Left ventricle myocardium superior (tissue), 1 donor: ENCODE measurements at places on chromosomes 5 and 9.

DNA sequence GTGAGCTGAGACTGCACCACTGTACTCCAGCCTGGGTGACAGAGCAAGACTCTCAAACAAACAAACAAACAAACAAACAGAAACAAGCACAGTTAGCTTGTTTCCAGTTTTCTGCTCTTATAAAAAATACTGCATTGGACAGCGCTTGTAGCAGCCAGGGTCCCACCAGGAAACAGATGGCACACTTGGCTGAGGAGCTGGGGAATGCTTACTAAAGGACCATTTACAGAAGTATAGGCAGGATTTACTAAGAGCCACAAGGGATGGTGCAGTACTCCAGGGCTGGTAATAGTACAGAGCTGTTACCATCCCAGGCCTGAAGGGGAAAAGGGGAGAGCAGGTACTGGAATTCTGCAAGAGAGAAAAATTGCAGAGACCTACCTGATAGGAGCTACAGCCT is 5.2 kb upstream of the ANKS6 start:
- no peak for DNase-seq

GRCh38 chr5:42993516-42994245 is 46.4 kb downstream of the ANXA2R start:
- DNase-seq, result no peak

GRCh38 chr9:113350937-113351336 is 1.6 kb downstream of the BSPRY start:
- no peak for DNase-seq

DNA sequence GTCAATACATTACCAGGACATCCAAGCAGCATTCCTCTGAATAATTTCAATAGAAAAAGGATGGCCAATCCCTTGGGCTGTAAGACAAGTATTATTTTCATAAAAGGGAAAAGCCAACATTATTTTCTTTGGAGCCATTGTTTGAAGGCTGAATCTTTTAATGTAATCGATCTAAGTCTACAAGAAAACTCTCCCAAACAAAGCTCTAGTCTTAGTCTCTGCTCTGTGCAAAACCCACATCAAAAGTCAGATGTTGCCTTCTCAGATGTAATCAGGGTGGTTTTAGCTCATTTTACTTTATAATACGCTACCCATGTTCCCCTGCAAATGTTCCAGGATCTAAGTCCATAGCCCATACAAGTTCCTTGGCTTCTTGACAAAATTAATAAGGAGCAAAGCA is 325.6 kb downstream of the TRPM3 start:
- DNase-seq, result no peak

DNA sequence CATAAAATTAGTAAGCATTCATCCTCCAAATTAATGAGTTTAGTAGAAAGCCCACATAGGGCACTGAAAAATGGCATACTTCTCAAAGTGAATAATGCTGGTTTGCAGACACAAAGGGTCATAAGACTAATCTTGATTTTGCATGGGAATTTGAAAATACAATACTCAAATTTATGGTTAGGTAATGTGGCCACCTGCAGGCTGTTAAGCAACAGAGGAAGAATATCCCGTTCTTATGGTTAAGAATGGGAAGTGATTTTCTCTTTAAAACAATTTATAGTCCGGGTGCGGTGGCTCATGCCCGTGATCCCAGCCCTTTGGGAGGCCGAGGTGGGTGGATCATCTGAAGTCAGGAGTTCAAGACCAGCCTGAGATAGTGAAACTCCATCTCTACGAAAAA is 9.4 kb upstream of the PLCXD3 start:
- no peak for DNase-seq

DNA sequence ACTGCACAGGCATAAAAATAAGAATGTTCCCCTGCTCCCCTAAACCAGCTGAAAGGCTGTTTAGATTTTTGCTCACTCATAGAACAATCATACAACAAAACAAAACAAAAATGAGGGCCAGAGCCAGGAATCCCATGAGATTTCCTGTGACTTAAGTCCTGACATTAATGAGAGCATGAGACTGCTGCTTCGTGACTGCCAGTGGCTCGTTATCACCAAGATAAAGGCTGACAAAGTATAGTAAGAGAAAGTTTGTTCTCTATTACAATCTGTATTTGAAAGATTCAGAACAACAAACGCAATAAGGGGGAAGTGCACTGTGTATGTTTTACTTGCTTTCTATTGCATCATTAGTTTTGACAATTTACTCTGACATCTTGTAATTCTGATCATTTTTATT is 837.1 kb upstream of the C9orf72 start:
- no peak for DNase-seq

DNA sequence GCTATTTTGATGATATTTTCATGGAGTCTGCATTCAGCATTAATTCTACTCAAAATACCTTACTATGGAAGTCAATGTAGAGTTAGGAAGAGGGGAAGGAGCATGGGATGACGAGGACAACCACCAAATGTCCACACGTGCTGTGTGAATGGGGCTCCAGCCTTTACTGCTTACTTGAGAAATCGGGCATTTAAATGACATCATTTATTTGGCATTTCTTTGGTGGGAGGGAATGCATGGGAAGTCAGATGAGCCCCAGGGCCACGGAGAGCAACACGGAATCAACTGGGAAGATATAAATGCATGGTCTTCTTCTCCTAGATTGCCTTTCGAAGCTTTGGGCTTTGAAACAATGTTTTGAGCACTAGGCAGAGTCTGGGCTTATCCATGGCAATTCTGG is 458.5 kb upstream of the KLF4 start:
- no peak for DNase-seq

DNA sequence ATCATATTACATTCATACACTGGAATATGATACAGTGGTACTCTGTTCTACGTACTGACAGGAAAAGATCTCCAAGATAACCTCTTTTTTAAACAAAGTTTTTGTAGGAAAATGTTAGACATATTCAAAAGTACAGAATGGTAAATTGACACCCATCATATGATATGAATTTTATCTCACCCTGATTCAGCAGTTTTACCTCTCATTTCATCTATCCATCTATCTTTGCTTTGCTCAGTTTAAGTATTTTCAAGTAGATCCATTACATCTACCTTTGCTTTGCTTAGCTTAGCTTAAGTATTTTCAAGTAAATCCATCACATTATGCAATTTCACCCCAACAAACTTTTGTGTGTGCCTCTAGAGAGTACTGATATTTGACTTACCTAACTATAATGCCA is 14.3 kb downstream of the CCDC112 start:
- DNase-seq, result no peak

GRCh38 chr9:26158631-26159150 is 480.4 kb upstream of the TUSC1 start:
- DNase-seq, result no peak

DNA sequence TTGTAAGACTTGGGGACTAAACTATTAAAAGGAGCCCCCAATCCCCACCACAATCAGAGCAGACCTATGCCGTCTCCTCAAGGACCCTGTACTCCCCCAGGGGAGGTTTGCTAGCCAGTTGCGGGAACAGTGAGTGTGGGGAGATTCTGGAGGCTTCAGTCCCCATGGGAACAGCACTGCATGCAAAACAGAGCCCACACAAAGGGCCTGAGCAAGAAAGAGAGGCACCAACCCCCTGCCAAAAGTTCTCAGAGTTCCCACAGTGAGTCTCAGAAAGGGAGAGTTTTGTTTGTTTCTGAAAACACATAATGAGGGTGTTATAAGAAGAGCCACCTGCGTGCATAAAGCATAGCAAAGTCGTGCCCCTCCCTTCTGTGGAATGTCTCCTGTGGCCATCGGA is 56.6 kb downstream of the CFAP90 start:
- no peak for DNase-seq

DNA sequence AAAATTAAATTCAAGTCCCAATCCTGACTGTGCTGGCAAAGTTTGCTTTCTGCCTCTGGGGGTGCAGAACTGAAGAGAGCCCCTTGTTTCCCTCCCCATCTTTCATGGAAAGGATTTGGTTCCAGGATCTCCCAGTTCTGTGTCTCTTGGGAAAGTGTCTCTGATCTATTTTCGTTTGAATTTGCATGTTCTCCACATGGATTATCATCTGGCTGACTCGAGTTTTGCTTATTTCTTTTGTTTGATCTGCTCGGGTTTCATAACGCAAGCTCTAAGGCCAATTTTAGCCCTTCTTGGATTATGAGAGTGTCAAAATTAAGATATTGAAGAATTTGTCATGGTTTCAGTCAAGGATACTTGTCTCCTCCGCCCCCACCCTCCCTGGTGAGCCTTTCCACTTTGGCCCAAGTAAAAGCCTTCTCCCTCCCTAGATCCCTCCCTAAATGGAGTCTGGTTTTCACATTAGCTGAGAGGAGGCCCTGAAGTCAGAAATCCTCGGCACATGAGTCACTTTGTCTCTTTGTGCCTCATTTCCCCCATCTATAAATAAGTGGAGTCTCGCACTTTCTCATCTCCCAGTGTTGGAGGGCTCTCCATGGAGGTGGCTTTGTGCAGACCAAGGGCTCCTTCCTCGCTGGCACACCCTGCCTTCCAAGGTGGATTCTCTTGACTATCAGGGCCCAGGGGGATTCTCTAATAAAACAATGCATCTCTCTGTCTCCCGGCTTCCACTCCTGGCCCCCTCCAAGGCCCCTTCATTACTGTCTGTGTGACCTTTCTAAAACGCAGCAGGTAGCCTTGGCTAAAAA is 17.3 kb downstream of the ADRB2 start:
- DNase-seq, result no peak

- peak; percentile 52 for DNase-seq
Observed at GRCh38 chr9:77876091-77876490, 155.5 kb downstream of the GNAQ start.

- DNase-seq, result no peak
Observed at GRCh38 chr9:34250721-34251120, 71.9 kb downstream of the UBAP1 start.

DNA sequence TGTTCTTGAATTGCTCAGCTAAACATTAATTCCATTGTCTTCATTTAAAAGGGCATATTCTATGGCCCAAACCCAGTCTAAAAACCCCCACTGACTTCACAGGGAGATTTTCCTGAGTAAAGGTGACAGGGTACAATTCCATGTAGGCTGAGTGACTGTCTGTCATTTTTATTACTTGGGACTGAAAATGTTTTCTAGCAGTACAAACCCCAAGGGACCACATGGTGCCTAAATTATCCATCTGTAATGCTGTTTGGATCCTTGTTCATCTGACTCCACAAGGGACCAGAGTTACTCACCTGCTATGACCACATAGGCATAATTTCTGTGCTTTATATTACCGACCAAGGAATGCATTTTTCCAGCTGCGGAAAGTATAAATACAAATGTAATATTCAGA is 349.1 kb downstream of the ZNF608 start:
- DNase-seq, result no peak

GRCh38 chr9:128077847-128078503 is 9.9 kb downstream of the SLC25A25 start:
- DNase-seq, result no peak

- DNase-seq, result no peak
Observed at GRCh38 chr5:92852219-92852618, 728.8 kb downstream of the NR2F1-AS1 start.

GRCh38 chr9:73073337-73074175 is 78.1 kb upstream of the ANXA1 start:
- no peak for DNase-seq

DNA sequence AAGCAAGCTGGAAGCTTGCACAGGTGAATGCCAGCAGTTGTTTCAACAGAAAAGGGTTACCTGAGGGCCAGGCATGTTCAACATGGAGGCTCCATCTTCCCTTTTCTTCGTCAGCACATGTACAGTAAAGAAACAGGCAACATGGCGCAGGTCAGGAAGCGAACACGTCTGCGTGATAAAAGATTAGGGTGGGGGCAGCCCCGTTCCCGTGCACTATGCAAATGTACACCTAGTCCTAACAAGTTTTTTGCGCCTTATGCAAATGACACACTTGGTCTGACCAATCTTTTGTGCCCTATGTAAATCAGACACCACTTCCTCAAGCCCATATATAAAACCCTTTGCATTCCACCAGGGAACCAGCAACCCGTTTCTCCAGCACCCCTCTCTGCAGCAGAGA is 452.1 kb upstream of the PTPRD start:
- DNase-seq, result no peak

DNA sequence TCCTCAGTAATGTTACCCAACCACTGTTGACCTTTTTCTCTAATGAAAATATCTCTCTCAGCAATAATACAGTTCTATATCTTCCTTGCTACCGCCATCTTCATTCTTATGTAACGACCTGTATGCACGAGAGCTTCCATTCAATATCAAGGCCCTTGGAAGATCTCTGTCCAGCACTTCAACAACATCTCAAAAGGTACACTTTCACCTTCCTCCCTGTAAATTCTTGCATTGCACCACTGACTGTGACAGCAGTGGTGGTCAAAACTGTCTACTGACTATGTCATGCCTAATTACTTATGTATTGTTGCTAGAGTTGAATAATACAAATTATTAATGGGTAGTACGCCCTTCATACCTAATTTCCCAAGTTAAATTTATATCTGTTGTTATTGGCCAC is 53.3 kb downstream of the ANXA1 start:
- DNase-seq, result no peak

- DNase-seq, result no peak
Observed at GRCh38 chr5:142686210-142686734, 382 bp upstream of the FGF1 start.

- peak; percentile 76 for DNase-seq
Observed at GRCh38 chr5:125412561-125413495, 666.4 kb upstream of the ZNF608 start.

DNA sequence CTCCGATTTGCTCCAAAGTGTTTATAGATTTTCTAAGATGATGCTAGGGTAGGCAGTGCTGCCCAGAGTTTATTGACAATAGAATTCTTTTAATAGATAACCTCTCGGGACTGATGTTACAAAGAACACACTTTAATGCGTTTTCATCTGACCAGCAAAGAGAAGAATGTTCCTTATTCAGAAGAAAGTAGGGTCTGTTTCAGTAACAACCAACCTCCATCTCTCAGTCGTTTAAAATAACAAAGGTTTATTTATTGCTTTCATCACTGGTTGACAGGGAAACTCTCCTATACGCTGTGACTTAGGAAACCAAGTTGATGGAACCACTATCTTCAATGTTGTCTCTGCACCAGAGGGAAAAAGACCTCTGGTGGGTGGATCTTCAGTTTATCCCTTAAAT is 55.1 kb upstream of the PAPPA start:
- DNase-seq, result no peak

GRCh38 chr9:18294229-18294628 is 179.7 kb upstream of the ADAMTSL1 start:
- DNase-seq, result no peak
